Activated CD8-positive, alpha-beta memory T cell treated with anti-CD3 and anti-CD28 coated beads for 24 hours (primary cell): ENCODE measurements at places on chromosomes 16 and 17.

- DNase-seq = peak; percentile 71
Observed at GRCh38 chr17:82668631-82669099, 20.4 kb upstream of the WDR45B start.

- no peak for DNase-seq
Observed at GRCh38 chr16:23512168-23512695, 1.9 kb upstream of the GGA2 start.

DNA sequence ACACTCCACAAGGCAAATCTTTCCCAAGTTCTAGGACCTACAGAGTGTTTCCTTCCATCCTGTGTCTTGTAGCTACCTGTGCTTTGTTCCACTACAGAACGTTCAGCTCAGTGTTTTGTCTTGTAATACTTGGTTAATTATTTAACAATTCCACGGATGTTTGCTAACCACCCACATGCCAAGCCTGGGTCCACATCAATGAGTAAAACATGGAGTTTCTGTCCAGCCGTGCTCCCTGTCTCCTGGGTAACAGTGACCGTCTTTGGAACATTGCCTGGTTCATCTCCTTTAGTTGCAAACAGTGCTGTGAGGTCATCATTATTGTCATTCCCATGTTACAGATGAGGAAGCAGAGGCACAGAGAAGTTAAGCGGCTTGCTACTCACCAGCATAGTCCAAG lies 41.3 kb downstream of the IRF8 start:
- no peak for DNase-seq

- no peak for DNase-seq
Observed at GRCh38 chr17:21235921-21236320, 17.3 kb downstream of the NATD1 start.

GRCh38 chr16:3961449-3961849 lies 80.9 kb upstream of the CREBBP start:
- DNase-seq = no peak

- DNase-seq = no peak
Observed at GRCh38 chr16:85462714-85463611, 150.2 kb upstream of the GSE1 start.

- no peak for DNase-seq
Observed at GRCh38 chr16:81014672-81015071, 7.7 kb downstream of the CENPN start.

- no peak for DNase-seq
Observed at GRCh38 chr17:82931699-82932517, 92.1 kb upstream of the ZNF750 start.

GRCh38 chr17:15947976-15948752 lies 3.2 kb downstream of the ADORA2B start:
- DNase-seq = no peak

GRCh38 chr17:14302091-14302430 lies 1.2 kb downstream of the HS3ST3B1 start:
- no peak for DNase-seq

- no peak for DNase-seq
Observed at GRCh38 chr17:47707056-47707804, 13.3 kb downstream of the TBKBP1 start.

DNA sequence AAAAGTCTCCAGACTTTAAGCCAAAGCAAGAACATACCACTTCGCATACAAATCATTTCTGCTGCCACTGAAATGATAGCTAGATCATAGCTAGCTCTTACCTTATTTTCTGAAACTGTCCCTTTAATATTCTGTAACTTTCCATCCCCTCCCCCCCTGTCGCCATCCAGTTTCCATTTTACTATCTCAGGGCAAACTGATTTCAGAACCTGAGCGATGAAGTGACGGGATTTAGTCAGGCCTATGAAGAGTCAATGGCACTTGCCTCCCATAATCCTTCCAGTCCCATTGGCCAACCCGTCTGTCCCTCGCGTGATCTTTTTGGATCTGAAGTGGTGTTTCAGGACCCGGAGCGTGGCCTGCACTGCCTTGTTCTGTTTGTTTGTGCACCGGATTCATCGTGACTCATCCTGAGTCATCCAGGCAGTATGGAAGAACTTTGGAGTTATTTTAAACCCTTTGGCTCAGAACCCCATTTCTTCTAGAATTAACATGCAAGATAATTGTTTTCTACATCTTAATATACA lies 199.8 kb upstream of the CHMP6 start:
- peak; percentile 70 for DNase-seq

- peak; percentile 84 for DNase-seq
Observed at GRCh38 chr16:67311607-67312488, 14.7 kb downstream of the KCTD19 start.

DNA sequence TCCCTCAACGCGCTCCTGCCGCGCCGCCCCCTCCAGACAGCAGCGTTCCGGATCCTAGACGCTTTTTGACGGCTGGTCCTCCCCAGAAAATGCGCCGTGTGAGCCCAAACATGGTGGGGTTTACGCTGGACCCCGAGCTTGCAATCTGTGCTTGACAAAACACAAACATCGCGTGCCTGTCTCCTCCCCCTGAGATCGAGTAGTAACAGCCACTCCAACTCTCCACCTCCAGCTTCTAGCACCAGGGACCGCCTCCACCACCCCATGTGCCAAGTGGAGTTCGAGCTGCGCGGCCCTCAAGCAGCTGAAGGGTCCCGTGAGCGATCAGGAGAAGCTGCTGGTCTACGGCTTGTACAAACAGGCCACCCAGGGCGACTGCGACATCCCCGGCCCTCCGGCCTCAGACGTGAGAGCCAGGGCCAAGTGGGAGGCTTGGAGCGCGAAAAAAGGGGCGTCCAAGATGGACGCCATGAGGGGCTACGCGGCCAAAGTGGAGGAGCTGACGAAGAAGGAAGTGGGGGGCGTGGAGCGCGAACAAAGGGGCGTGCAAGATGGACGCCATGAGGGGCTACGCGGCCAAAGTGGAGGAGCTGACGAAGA lies 656 bp upstream of the GEMIN4 start:
- DNase-seq = no peak

DNA sequence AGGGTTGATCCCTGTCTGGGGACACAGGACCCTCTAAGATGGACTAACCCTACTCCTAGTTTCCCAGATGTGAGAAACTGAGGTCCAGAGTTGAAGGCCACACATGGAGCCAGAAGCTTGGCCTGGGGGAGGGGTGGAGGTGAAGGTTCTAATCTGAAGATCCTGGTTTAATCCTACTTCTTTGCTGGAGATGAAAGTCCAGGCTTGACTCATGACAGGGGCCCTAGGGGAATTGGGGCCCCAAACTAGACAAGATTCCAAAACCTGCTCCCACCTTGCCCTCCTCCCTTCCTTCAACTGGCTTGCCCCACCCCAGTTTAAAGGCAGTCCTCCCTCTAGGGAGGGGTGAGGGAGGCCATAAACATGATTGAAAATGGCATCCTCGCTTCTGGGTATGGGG lies 21.6 kb downstream of the IGF2BP1 start:
- DNase-seq = no peak

- DNase-seq = peak; percentile 35
Observed at GRCh38 chr17:8797621-8798175, 1.5 kb downstream of the MFSD6L start.

DNA sequence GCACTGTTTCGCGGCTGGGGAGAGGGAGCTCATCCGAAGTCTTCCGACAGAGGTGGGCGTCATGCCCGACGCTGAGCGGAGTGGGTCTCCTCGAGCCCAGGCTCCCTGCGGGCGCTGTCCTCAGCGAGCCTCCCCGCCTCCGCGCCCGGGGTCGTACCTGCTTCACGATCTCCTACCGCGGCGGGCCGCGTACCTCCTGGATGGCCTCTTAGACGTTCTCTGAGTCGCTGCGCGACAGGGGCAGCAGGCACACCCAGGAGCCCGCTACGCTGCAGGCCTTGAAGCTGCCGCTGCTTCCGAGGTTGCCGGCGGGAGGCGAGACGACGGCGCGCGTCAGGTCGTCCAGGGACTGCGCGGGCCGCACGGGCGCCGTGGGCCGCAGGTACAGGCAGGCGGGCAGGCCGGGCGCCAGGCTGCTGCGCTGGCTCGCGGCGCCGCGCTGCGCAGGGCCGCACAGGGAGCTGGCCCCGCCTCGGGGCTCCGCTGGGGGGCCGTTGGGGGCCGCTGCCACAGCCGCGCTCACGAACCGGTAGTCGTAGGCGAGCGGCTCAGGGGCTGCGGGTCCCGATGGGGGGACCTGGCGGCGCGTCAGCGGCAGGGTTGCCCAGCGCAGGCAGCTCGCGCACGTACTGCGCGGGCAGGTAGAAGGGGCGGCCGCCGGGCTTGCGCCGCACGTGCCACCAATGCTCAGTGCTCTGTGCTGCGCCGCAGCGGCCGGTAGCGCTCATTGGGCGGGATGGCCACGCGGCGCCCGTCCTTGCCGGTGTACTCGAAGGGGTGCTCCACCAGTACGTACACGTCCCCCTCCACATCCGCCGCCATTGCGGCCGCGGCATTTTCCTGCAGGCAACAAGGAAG lies 116.4 kb upstream of the SMURF2 start:
- DNase-seq = peak; percentile 77

DNA sequence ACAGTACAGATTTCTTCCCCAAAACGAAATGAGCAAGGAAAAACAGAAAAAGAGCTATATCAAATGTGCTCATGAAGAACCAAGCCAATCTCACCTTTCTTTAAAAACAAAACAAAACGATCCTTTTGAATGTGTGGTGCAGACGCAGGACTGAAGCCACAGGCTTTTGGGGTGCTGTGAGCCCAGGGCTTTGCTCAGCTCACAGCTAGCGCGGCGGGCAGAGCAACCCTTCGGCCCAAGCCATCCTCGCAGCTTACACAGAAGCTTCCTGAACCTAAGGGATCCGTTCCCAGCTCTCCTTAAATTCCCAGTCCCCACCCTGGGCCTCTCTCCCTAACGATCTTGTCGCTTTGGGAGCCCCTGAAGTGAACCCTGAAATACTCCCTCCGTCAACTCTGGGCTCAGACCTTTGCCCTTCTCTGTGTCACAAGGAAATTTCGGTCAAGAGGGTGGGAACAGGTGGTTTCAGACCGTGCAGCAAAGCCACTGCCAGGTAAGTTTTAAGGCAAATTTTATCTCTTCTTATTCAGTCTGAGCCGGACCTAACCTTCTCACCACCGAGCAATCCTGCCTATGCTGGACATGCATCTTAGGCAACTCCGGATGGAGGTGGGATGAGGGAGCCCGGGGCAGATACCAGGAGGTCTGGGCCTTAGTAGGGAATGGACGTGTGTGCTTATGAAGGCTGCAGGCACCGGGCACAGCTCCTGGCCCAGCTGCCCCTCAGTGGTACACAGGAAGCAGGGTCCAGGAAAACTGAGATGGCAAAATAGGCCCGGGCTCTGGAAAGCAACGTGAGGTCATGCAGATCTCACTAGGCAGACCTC lies 52.0 kb downstream of the COTL1 start:
- no peak for DNase-seq
